ENCODE measurements at places on chromosomes 5 and 9.

DNA sequence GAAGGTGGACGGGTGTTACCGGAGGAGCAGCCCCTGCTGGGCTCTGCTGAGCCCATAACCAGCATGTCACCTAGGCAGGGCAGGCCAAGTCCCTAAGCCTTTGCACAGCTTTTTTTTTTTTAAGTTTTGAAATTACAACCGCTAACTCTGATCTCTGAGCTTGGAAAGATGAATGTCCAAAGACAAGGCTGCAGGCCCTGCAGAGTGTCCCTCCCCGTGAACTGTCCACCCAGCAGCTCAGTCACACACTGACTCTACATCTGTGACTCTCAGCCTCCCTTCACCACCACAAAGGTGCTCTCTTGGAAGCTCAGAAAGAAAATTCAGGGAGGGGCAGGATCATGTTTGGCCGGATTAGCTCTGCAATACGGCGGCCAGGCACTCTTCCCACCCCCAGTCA is 119.0 kb upstream of the PPP1R26 start:
- no peak for DNase-seq

GRCh38 chr9:127135056-127135745 is 12.8 kb upstream of the ANGPTL2 start:
- no peak for DNase-seq

DNA sequence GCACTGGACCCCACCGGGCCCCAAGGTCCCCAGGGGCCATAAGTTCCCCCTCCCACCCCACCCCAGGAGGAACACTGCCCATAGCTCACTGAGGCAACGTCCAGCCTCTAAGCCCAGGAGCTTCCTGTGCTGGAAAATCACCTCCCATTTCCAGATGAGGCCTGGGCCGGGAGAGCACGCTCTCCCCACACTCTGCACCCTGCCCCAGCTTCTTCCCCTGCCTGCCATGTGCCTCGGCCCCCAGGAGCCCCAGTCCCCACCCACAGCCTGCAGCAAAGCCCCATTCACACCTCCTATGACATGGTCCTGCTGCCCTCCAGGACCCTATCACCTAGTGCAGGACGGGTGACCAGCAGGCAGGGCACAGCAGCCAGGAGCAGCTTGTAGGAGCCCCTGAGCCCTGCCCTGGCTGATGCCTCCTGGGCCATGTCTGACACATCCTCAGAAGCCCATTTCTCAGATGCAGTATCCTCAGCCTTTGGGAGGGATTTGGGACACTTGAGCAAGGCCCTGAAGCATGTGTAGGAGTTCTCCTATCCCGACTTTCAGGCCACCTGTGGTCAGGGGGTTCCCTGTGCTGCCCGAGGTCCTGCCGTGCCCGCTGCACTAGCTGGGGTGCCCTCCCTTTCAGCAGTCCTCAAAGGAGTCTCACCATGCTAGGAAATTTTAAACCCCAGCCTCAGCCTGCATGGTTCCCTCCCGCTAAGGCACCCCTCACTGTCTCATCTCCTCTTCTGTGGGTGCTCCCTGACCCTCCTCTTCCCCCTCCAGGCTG is 119.4 kb upstream of the FOXD4L5 start:
- no peak for DNase-seq

GRCh38 chr9:76766126-76766525 is 1.9 kb downstream of the PCA3 start:
- no peak for DNase-seq

DNA sequence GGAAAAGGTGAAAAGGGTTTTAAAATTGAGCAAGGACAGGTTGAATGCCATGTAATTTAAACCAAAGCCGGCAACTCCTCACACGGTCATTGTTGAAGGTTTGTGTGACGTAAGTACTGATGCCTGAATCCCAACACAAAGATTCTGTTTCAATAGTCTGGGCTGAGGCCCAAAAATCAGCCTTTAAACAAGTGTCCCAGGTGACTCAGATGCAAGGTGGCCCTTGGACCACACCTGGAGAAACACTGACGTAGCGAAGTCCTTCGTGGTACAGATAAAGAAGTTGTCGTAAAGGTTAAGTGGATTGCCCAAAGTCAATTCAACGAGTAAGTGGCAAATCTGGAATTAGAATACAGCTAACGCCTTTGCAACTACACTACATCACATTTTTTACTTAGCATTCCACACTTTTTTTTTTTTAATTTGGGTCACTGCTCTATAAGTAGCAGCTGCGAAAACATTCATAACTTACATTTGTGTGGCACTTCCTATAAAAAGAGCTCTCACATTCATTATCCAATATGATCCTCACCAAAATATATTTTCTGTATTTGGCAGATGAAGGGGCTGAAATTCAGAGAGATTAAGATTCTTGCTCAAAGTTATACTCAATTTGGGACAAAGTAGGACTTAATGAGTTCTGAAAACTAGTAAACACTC is 111.3 kb downstream of the LPAR1 start:
- no peak for DNase-seq

DNA sequence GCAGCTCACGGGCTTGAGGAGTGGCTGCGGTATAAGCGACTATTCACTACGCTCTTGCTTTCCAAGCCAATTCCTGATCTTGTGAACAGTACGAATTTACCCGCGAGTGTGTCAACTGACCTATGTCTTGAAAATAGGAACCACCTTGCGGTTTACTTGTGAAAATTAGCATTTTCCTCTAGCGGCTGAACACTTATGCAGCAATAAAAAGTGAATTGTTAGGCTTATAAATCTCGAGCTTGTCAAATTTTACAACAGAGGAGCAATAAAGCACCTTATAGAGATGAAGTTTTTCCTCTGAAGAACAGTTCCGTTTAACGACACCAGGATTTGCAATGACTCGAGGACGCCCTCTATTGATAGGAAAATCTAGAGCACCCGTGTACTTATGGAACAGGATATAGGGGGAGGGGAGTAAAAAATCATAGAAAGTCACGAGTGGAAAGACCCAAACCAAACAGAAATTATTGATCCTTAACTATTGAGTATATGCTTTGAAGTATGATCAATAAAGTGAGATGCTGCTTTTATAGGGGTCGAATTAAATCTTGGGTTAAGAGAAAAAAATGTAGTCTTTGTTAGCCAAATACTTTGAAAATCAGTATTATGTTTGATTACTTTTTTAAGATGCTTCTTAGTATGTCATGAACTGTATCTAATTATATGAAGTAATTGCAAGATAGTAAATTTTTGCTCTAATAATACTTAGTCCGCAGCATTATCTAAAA is 1.9 kb upstream of the RGMB start:
- DNase-seq: no peak

DNA sequence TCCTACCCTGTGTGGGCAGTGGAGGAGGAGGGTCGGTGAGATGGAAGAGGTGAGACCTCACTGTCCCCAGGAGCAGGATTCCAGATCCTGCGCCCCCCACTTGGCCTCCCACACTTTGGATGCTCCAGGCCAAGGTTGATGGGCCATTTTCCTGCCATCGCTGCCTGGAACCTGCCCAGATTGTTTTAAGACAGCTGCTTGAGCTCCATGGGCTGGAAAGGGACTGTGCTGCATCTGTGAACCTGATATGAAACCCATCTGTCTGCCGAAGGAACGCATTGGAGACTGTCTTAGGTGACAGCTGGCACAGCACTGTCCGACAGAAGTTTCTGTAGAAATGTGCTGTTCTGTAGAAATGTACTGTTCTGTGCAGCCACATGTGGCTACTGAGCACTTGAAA is 72.7 kb upstream of the SLC25A48 start:
- DNase-seq: no peak
